ENCODE measurements at places on chromosomes 2 and 18. TPM values are rescaled to one million over a fixed set of nuclear protein-coding genes. Genes with fewer than 3 reads are reported as not detected.

The AGPS gene
- total RNA-seq, result 27.5 TPM

The ALK gene
- not detected for total RNA-seq

The STARD6 gene
- total RNA-seq, result not detected

The GAL3ST2 gene
- total RNA-seq, result not detected

The CHRNG gene
- total RNA-seq, result not detected

The USP14 gene
- 44.3 TPM for total RNA-seq

The LRRTM1 gene
- total RNA-seq, result 0.32 TPM
